ENCODE measurements at places on chromosomes 12 and 14. TPM values are rescaled to one million over a fixed set of nuclear protein-coding genes. Genes with fewer than 3 reads are reported as not detected.
A peak's percentile ranks its signal among the peaks of the same experiment; 100 is the strongest.

Gene KRT83
- not detected for total RNA-seq

Gene SLC10A1
- not detected for total RNA-seq

Gene CCDC196
- not detected for total RNA-seq

- H3K4me1 ChIP-seq = no peaks in the 10 kb centered on the region
- no peak overlapping the region for H3K4me3 ChIP-seq
- H3K27ac ChIP-seq = no peak overlapping the region
Measured at GRCh38 chr12:5473076-5473782, 41.3 kb downstream of the NTF3 start.

DNA sequence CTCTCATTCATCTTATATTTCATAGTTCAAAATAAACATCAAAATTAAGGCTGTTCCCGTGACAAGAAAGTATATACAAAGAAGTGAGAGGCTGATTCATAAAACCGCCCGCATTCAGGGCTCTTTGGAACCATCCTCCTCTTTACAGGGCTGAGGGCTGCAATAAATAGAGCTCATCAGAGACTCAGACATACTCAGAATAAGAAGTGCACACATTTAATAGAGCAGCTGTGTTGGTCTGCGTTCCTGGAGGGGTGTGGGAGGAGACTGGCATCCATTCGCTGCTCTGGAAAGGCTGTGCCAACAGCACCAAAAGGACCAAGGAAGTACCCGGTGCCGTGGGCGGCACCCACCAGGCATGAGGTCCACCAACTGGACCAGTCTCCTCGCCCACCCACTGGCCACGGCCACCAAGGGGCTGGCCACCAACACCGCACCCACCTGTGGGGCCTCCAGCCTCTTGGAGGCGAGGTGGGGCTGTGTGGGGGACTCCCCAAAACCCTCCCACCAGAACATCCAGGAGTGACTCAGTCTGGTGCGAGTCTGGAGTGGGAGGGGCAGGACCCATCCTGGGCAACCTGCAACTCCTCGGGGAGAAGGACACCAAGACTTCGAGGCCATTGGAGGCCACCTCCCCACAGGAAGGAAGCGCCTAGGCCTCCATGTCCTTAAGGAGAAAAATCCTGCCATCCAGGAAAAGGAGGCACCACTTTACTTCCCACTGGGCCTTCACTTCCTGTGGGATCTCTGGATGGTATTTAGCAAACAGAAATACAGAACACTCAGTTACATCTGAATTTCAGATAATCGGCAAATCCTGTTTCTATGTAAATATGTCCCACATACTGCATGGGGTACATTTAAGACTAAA, 32.7 kb downstream of the VCPKMT start:
- no peaks in the 10 kb centered on the region for H3K27me3 ChIP-seq
- H3K36me3 ChIP-seq = no peaks in the 10 kb centered on the region
- peak overlapping the region; percentile 95 for H3K27ac ChIP-seq
- peaks cover 87% of the 10 kb centered on the region for H3K4me1 ChIP-seq
- H3K4me3 ChIP-seq = peak overlapping the region; percentile 10
- peak; percentile 71 for DNase-seq

DNA sequence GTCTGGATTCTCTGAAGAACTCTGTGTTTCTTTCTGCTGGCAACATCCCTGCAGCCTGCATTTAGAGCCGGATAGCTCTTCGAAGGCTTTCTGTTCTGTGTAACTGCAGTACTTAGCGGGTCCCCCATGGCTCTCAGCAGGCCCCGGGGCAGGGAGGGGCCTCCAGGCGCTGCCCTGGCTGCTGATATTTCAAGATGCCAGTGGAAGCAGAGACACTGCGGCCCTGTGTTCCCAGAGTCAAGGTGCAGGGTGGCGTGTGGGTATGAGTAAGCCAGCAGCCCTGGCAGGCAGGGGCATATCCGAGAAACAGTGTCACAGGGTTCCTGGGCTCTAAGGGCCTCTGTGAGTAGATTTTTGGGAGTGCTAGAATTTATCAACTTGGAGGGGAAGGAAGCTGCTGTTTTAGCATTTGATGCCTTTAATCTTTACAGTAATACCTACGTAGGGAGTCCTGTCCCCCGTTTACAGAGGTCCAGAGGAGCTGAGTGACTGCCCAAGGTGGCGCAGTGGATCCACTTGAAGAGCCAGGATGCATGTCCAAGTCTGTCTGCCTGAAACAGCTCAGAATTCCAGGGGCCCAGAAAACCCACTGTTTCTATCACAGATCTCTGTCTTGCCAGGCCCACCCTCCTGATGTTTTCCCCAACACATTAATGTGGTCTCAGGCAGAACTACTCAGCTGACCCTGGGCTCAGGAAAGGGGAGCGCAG, 16.2 kb downstream of the ESRRB start:
- H3K4me1 ChIP-seq = no peaks in the 10 kb centered on the region
- no peaks in the 10 kb centered on the region for H3K27me3 ChIP-seq
- no peak overlapping the region for H3K27ac ChIP-seq

DNA sequence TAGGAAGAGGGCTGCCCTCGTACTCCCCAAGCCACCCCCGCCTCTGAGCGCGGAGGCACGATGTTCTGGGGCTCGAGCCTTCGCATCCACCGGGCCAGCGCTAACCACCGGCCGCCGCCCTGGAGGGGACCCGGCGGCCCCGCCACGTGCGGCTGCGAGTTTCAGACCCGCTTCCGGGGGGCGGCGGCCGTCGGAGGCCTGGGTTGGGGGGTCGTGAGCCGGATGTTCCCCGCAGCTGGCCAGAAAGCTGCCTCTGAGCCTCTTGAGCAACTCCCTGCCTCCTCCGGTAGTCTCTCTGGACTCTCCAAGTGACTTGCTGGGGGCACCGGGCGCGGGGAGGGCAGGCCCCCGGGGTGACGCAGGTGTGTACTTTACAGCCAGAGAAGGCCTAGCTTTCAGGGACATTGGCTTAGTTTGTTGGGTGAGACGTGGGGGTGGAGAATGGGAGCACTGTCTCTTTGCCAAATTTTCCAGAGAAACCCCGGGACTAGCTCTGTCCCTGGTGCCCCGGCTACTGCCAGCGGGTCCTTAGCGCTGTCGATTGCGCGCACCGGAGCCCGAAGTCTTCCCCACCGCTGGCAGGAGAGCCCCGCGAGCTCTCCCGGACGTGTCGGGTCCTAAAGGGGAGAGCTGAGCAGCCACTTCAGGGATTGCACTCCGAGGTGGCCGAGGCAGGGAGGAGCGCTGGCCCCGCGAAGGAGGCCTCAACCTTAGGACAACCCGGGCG, 15.6 kb downstream of the OTX2 start:
- peaks cover 22% of the 10 kb centered on the region for H3K27me3 ChIP-seq
- no peaks in the 10 kb centered on the region for H3K4me1 ChIP-seq
- no peak for DNase-seq
